ENCODE measurements at places on chromosomes 12 and 14.

DNA sequence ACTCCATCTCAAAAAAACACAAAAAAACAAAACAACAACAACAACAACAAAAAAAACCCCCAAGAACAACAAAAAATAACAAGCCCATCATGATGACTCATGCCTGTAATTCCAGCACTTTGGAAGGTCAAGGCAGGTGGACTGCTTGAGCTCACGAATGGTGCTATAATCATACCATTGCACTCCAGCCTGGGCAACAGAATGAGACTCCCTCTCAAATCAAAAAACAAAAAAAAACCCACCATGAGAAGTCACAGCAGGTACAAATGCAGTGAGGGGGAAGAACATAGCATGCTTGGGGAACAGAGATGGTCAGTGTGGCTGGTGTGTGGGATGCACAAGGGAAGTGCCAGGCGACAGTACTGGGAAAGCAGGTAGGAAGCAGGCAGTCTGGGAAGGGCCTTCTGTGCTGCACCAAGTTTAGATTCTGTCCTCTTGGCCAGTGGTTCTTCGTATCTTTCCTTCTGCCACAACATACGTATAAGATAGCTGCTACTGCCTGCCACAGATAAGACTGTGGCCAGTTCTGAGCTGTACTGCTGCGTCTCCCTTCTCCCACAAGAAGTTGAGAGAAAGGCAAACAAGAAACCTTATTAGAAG is 28.0 kb downstream of the ATG14 start:
- no peak for DNase-seq

GRCh38 chr12:61993734-61994345 is 266.4 kb upstream of the USP15 start:
- DNase-seq = no peak

- peak; percentile 80 for DNase-seq
These were observed 185.7 kb downstream of the PRKD1 start for GRCh38 chr14:29741909-29742401.

DNA sequence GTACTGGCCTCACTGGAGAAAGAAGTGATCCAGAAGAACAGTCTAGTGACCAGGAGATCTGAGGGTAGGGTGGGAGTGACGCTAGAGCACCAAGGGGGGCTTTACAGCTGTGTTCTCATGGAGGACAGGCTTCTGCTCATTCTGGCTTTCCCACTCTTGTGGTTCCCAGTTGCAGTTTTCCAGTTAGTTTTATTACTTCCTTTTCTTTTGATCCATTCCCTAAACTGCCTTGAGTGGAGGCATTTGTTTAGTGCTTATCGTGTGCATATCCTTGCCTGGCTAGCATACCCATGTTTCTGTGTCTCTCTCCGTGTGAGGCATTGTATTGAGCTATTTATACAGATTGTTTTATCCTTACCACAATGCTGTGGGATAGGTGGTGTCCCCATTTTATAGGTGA is 4.0 kb downstream of the MLEC start:
- DNase-seq = no peak

- no peak for DNase-seq
These were observed 1.8 kb upstream of the TMEM19 start for GRCh38 chr12:71684081-71684480.

GRCh38 chr14:63918411-63918810 is 65.6 kb downstream of the SYNE2 start:
- no peak for DNase-seq

DNA sequence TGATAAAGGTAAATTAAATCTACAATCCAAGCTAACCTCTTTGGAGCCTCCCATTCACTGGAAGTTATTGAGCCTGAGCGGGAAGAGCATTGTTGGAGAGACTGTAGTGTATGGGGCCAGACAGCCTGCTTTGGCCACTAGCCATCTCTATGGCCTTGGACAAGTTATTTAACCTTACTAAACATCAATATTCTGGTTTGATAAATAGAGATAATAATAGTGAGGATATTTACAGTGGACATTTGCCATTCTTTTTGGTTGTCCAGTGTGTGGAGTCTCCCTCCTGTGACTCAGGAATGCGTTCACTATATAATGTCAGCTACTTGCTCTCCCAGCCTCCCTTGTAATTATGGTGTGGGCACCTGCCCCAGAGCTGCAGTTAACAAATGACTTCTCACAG is 216.1 kb downstream of the SLC38A4 start:
- no peak for DNase-seq

GRCh38 chr12:107108995-107109508 is 15.7 kb upstream of the CRY1 start:
- DNase-seq = no peak

GRCh38 chr12:54065677-54066076 is 12.0 kb downstream of the HOXC4 start:
- DNase-seq = no peak

GRCh38 chr12:66189486-66189843 is 451 bp downstream of the IRAK3 start:
- DNase-seq = no peak

- DNase-seq = no peak
These were observed 158.1 kb downstream of the FLRT2 start for GRCh38 chr14:85688006-85688405.

- no peak for DNase-seq
These were observed 79.4 kb downstream of the ST8SIA1 start for GRCh38 chr12:22255097-22255496.

- DNase-seq = peak; percentile 11
These were observed 825 bp upstream of the CCDC85C start for GRCh38 chr14:99604766-99605298.

DNA sequence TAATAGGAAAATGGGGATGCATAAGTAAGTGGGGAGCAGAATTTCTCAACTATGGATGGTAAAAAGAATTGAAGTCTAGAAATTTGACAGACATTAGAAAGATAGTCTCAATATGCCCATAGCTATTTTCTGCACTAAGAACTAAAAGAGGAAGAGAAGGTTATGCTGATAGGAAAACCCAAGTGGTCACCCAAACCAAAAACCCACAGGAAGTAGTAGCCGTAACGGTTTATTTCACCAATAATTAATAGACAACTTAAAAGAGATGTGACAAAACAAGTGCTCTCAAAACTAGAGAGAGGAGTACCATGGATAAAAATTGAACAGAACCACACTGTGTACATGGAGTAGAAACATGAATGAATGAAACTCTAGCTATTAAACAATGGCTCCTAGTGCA is 295.4 kb downstream of the FSCB start:
- DNase-seq = no peak

DNA sequence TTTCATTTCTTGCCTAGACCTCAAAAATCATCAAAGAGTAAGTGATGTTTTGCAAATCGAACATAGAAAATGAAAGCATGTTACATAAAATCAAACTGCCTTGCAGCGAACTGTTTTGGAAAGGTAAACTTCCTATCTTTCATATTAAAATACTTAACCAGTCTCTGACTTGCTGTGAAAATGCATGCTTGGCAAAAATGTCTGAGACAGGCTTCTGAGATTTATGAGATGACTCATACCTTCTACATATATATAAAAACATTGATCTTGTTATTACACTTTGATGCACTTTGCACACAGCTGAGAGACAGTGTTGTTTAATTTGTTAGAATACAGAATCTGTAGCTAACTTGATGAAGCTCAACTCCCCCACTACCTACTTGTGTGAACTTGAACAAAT is 179.1 kb downstream of the KITLG start:
- DNase-seq = no peak

DNA sequence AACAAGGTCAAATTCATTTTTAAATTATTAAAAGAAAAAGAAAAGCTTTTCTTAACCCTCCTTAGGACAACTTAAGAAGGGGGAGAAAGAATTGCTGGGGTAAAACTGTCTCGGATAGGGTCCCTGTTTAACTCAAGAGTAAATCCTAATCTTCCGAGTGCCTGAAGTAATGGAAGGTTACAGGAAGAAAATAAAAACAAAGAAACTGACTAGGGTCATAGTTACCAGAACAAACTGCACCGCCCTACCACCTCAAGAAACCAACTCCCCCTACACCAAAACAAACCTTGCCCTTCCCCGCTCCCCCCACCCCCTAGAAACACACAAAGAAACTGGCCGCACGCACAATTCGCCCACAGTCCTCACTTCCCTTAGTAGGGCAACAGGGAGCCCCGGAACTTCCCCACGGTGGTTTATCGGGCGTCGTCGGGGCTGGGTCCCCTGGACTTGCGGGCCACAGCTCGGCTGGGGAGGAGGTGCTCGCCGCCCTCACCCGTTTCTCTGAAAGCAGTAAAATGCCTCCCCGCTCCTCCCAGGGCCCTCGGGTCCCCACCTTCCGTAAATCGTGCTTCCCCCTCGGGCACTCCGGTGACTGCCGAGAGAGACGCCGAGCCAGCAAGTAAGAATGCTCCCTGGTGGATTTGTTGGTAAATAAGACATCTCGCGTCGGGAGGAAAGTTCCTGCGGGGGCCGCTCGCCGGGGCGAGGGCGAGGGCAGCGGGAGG is 2.4 kb downstream of the SINHCAF start:
- DNase-seq = peak; percentile 41

DNA sequence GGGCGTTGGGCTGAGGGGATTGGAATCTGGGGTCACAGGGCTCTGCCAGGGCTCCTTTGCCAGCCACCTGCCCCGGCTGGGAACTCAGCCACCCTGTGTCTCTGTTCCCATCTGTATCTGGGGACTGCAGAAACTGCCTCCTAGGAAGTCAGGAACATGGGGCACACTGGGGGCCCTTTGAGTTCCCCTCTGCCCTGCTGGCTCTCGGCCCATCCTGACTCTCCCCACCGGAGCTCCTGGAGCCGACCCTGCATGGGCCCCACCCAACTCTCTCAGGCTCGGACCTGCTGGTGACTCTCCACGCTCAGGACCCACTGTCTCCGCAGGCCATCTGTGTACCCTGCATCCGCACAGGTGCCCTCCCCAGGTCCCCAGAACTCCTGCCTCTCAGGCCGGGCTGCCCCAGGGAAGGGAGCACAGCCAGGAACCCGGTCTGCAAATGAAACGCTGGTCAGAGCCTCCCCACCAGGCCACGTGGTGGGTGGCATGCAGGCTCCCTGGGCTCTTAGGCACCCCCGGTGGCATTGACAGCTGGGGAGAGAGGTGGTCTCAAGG is 82.8 kb downstream of the KIF26A start:
- DNase-seq = no peak

GRCh38 chr12:4909410-4909733 is 333 bp upstream of the KCNA1 start:
- DNase-seq = peak; percentile 21

GRCh38 chr14:81434230-81434629 is 34.1 kb upstream of the STON2 start:
- DNase-seq = no peak

DNA sequence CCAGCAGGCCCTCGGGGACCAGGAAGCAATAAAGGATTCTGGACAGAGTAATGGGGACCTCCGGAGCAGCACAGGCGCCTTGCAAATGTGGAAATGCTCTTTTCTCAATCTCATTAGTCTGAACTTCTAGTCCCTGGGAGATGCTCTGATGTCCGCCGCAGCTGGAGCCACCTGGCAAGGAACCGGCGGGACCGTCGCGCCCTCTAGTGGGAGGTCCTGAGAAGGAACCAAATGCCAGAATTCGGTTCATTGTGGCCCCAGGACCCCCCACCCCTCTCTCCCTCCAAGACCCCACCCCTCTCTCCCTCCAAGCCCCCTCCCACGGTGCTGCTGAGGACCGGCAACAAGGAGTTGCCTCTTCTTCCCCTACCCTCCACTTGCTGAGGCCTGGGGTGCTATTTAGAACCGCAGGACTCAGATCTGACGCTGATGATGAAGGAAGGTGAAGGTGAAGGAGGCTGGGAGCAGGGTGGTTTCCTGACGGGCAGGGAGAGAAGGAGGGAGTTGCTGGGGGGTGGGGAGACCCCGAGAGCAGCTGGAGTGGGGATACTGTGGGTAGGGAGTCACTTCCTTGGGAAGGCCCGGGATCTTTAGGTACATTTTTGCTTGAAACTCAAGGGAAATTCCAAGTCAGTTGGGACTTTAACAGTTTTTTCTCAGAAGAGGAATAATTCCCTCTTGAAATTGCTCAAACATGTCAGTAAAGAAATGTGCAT is 42.5 kb downstream of the SMIM41 start:
- DNase-seq = peak; percentile 58

- peak; percentile 81 for DNase-seq
These were observed 194.6 kb downstream of the PAX9 start for GRCh38 chr14:36856095-36856878.

- no peak for DNase-seq
These were observed 511.4 kb downstream of the PCNX1 start for GRCh38 chr14:71418532-71419245.

DNA sequence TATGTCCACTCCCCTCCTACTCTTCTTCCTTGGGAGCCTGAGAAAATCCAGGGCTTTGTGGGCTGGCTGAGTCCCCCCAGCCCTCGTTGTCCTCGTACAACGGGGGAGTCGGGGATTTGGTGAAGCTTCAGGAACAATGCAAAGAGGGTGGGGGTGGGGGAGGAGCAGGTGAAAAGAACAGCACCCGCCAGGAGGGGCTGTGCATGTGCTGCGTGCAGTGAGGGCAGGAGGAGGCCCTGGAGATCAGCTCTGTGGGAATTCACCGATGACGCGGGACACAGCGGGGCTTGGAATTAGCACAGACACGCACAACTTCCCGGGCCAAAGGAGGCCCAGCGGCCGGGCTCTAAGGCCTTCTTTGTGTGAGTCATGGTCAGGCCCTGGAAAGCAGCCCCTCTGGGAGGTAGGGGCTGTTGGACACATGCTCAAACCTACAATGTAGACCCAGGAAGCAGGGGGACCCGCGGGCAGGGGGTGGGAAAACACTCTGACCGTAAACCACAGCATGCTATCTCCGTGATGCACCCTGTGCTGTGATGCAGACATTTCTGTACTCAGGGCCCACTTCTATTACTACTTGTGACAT is 32.8 kb downstream of the RBM19 start:
- no peak for DNase-seq

DNA sequence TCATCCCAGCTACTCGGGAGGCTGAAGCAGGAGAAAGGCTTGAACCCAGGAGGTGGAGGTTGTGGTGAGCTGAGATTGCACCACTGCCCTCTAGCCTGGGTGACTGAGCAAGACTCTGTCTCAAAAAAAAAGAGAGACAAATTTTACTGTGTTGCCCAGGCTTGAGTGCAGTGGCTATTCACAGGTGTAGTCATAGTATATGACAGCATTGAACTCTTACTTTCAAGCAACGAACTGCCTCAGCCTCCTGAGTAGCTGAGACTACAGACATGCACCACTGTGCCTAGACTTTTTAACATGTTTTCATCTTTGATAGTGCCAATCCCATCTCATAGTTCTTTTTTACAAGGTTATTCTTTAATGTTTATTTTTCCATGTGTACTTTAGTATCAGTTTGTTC is 13.7 kb downstream of the ARID2 start:
- DNase-seq = no peak

- peak; percentile 70 for DNase-seq
These were observed 25.5 kb upstream of the DTX1 start for GRCh38 chr12:113030875-113031525.

- no peak for DNase-seq
These were observed 13.9 kb downstream of the MYL2 start for GRCh38 chr12:110906516-110906915.

DNA sequence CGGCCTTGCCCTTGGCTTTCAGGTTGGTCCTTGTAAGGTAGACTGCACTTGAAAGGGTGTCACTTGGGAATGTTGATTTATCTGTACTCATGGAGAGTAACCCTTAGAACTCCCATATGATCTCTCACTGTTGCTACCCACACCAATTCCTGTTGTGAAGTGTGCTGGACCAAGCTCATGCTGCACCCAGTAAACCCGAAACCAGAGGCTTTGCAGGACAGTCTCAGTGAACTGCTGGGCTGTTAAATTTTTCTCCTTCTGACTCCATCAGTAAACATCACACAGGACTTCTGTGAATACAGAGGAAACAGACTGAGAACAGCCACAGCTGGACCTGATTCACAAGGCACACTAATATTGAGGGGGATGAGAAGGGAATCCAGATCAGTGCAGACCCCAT is 783.0 kb downstream of the TMEM121 start:
- no peak for DNase-seq

GRCh38 chr12:27260746-27261145 is 16.7 kb downstream of the STK38L start:
- no peak for DNase-seq
